ENCODE measurements at places on chromosomes 2 and 18.

DNA sequence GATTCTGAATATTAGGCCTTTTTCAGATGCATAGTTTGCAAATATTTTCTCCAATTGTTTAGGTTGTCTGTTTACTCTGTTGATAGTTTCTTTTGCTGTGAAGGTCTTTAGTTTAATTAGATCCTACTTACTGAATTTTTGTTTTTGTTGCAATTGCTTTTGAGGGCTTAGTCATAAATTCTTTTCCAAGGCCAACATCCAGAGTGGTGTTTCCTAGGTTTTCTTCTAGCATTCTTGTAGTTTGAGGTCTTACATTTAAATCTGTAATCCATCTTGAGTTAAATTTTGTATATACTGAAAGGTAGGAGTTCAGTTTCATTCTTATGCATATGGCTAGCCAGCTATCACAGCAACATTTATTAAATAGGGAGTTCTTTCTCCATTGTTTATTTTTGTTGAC lies 404.8 kb downstream of the LNPK start:
- no peak for DNase-seq

- no peak for DNase-seq
Measured at GRCh38 chr18:56374007-56374655, 264.3 kb downstream of the TXNL1 start.

DNA sequence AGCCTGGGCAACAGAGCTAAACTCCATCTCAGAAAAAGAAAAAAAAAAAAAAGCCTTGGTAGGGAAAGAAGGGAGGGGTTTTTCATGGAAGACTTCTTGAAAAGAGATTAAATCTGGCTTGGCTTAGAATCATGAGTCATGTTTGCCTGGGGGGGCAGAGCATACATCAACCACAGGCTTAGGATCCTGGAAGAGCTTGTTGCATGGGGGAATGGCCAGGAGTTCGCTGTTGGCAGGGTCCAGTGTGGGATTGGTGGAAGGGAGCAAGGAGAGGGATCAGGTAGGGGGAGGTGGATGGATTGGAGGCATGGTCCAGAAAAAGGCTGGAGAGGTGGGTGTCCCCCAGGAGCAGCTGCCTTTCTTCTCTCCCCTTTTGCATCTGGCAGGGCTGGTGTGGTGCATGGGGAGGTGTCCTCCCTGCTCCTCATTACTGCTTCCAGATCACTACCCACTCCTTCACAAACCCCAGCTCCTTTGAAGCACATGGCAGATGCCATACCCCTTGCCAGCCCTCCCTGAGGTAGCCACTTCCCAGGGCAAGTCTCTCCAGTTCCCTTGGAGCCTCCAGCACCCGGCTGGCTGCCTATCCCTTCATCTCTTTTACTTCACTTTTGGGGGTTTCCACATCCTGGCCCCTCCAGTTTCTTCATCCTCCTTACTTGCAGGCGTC lies 2.5 kb downstream of the ARMC9 start:
- DNase-seq = peak; percentile 41

DNA sequence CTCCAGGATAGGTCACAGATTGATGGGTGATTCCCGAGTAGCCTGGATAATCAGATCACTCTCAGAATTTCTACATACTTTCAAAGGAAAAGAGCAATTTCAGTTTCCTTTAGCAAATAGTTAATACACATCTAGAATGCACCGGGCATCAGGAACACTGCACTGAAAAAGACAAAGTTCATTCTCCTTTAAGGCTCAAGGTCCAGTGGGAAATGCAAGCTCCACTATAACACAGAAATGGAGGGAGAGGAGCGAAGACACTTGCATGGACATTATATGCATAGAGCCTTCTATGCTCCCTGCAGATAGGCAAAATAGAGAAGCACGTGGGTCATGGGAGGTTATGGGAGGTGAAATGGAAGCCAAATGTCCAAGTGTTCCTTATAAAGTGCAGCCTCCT lies 49.1 kb downstream of the SLC9A4 start:
- DNase-seq = no peak

DNA sequence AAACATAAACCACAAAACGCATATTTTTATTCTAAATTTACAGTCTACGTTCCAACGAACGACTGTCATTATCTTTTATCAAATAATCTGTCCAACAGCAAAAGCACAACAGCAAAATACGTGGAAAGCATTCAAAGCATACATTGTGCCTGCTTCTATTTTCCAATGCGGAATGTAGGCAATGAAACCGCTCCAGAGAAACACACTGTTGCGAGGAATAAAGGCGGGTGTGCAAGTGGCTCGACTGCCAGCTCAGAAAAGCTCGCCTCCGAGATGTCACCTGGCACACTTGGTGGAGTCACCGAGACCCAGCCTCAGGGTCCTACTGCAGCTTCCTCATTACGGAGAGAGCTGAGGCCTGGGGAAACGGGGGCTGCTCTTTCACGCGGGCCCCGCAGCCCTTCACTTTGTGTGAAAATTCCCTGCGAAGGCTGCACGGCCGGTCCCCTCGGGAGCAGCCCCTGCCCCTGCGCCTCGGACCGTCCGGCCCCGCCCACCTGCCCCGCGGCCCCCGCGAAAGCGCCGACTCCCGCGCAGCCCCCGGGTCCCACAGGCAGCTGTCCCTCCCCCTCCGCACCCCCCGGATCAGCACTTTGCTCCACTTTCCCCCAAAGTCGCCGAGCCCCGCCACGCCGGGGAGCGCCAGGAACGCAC lies 752 bp downstream of the MGAT4A start:
- DNase-seq = no peak

- no peak for DNase-seq
Measured at GRCh38 chr18:31046916-31047315, 4.4 kb upstream of the DSC3 start.

- DNase-seq = no peak
Measured at GRCh38 chr2:238848976-238849853, 1.3 kb downstream of the TWIST2 start.

DNA sequence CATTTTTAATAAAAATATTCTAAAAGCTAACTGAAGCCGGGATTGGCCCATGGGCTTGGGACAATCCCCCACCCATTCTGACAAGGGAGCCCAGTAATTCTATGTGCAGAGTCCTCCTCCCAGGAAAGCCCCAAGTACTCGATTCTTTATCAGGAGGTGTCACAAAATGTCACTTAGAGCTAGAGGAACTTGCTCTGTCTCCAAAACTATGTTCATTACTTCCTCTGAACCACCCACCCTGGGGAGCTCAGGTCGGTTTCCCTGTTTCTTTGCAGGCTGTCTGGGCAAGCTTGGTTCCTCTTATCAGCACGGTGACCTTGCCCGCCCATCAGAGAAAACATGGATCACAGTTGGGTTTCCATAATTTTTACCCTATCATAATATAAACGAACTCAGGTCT lies 430.6 kb upstream of the ID2 start:
- no peak for DNase-seq

GRCh38 chr18:65057439-65058083 lies 693.3 kb upstream of the CDH7 start:
- DNase-seq = no peak

- DNase-seq = no peak
Measured at GRCh38 chr2:207503234-207503633, 26.5 kb upstream of the CREB1 start.

DNA sequence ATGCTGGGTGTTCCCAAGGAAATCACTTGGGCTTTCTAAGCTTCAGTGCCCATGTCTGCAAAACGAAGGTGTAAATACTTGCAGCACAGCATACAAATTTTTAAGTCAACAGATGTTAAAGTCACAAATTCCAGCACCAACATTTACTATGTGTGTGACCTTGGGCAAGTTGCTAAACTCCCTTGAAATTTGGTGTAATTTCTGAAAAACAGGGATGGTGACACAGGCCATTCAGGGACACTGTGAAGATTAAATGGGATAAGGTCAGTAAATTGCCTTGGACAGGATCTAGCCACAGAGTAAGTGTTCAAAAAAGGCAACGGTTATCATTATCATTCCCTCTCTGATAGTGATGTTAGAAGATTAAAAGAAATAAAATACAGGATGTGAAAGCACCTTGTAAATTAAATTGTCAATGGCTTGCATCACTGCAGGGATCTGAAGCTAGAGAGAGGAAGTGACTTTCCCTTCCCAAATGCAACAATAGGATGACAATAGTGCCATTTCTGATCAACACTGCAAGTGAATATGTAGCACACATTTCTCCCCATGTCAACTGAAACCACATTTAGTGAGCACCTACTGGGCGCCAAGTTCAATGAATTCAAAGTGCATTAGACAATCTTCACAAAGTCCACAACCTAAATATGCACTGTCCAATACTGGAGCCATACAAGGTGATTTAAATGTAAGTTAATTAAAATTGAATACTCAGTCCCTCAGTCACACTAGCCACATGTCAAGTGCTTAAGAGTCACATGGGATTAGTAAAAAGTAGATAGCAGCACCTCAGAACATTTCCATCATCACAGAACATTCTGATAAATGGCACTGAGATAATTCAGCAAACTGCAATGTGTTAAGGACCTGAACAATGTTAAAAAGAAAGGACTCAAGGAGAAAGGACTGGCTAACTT lies 81.2 kb downstream of the STK39 start:
- DNase-seq = no peak

- no peak for DNase-seq
Measured at GRCh38 chr2:217875556-217876252, 127.1 kb downstream of the TNS1 start.

DNA sequence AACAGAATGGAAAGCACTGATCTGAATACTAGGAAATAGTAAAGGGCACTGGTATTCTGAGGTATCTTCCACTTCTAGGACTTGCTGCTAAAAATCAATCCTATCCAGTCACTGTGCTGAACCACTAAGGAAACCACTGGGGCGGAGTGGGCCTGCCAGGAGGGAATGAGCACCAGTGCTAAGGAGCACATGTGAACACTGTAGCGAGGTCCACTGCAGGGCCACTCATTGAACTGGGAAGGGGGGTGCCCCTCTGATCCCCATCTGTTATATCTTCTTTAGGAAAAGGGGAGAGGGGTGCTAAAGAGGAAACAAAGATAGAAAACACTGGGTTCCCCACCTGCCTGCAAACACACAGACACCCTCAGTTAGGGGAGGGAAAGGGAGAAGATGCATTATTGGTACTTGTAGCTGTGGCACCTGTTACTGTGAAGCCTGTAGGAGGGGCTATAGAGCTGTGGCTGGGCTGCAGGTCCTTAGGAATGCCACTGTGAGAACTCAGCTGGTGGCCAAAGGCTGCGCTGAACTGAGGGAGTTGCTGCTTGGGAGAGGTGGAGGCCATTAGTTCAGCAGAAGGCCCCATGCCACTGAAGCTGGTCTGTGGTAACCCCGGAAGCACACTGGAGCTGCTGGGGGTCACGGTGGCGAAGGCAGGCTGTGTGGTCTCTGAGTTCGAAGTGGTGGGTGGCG lies 81.8 kb downstream of the INO80D start:
- no peak for DNase-seq

DNA sequence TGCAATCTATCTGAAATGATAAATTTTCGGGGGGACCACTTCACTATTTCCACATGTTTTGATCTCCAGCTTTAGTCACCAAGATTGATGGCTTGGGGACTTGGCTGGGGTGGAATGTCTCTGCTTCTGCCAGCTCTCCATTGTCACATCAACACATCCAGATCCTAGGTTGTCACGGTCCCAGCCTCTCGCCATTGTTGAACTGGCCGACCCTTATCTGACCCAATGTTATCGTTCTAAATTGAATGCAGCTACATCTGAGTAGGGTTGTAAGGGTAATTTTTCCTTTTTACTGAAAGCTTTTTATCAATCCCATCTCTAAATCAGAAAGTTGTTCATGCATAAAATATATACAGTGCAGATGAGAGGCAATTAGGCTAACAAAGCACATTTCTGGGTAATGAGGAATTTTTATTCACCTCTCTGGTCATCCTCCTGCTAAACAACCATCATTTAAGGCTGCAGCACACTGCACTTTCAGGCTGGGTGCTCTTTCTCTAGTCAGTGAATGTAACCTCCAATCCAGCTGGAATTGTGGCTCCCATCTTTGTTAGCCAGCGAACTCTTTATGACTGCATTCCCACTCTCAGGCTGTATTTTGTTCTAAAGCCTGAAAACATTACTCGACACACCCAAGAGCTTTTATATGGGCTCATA lies 128.2 kb downstream of the COL4A4 start:
- no peak for DNase-seq

- no peak for DNase-seq
Measured at GRCh38 chr2:58010599-58010998, 36.0 kb upstream of the VRK2 start.

DNA sequence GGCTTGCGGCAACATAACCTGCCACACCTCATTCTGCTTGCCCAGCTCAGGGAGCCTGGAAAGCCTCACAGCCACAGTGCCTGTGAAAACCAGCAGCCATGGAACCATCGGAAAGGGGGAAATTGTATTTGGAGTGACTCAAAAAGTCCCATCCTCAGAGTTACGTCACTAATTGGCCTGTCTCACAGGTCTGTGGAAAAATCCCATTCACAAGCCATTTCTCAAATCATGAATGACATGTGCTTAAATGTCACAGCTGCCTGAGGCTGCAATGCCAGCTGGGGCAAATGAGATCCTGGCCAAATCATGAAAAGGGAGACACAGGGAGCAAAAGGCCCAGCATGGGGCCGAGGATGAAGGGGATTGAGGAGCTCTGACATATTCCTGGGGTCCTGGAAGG lies 486.9 kb upstream of the RAB6C start:
- DNase-seq = no peak

GRCh38 chr18:32383050-32383819 lies 87.4 kb downstream of the GAREM1 start:
- peak; percentile 69 for DNase-seq

DNA sequence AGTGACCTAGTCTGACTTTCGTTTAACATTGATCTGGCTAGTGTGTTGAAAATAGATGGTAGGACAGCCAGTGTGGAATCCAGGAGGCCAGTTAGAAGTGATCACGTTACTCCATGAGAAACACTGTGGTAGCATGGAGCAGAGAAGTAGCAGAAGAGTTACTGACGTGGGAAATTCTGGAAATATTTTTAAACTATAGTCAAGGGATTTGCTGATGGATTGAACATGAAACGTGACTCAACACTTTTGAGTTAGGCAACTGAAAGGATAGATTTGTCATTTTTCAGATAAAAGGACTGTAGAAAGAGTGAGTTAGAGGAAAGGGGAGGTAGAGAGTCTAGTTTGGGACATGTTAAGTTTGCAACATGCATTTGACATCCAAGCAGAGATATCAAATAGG lies 130.4 kb downstream of the IRS1 start:
- no peak for DNase-seq

GRCh38 chr2:126896471-126896870 lies 2.2 kb upstream of the TEX51 start:
- DNase-seq = no peak

All from HS-5 (cell line).